ENCODE measurements at places on chromosomes 4 and X. TPM values are rescaled to one million over a fixed set of nuclear protein-coding genes. Genes with fewer than 3 reads are reported as not detected.

The CT47B1 gene
- polyA plus RNA-seq, result not detected

The TREX2 gene
- polyA plus RNA-seq, result 0.28 TPM

The CCDC120 gene
- polyA plus RNA-seq, result 3.6 TPM

The HPSE gene
- 2.2 TPM for polyA plus RNA-seq

The USP17L24 gene
- not detected for polyA plus RNA-seq

The TSPAN6 gene
- polyA plus RNA-seq, result 67.5 TPM

The SOX3 gene
- polyA plus RNA-seq, result 10.3 TPM

The ODAPH gene
- polyA plus RNA-seq, result not detected

The MAGEB10 gene
- polyA plus RNA-seq, result not detected

The LCORL gene
- polyA plus RNA-seq, result 18.0 TPM

The EVC2 gene
- polyA plus RNA-seq, result 3.4 TPM

The SMS gene
- polyA plus RNA-seq, result 246 TPM

The EGF gene
- 0.61 TPM for polyA plus RNA-seq

The UGT2B15 gene
- polyA plus RNA-seq, result not detected

The MAGEC2 gene
- not detected for polyA plus RNA-seq

The IL1RAPL1 gene
- not detected for polyA plus RNA-seq

The COX7B2 gene
- not detected for polyA plus RNA-seq

The CYBB gene
- 0.06 TPM for polyA plus RNA-seq

The ZXDB gene
- 2.5 TPM for polyA plus RNA-seq

The EMCN gene
- polyA plus RNA-seq, result not detected

The STOX2 gene
- 20.6 TPM for polyA plus RNA-seq

The CPE gene
- 8.8 TPM for polyA plus RNA-seq

The TTC29 gene
- 0.60 TPM for polyA plus RNA-seq

The GIMD1 gene
- polyA plus RNA-seq, result not detected

The KIT gene
- polyA plus RNA-seq, result 8.7 TPM

The NCAPG gene
- polyA plus RNA-seq, result 18.7 TPM

The SSX3 gene
- 0.28 TPM for polyA plus RNA-seq

The USP17L20 gene
- polyA plus RNA-seq, result not detected

The USP17L21 gene
- polyA plus RNA-seq, result not detected

The XAGE1A gene
- polyA plus RNA-seq, result not detected

The GC gene
- 0.38 TPM for polyA plus RNA-seq

The GAGE2A gene
- not detected for polyA plus RNA-seq

The RNF4 gene
- polyA plus RNA-seq, result 47.7 TPM

The RBM10 gene
- polyA plus RNA-seq, result 39.5 TPM

The STK32B gene
- 0.42 TPM for polyA plus RNA-seq

The ASB5 gene
- not detected for polyA plus RNA-seq

The PAK3 gene
- polyA plus RNA-seq, result 5.4 TPM

The GASK1B gene
- polyA plus RNA-seq, result not detected

The MAGEC3 gene
- not detected for polyA plus RNA-seq

The MRFAP1 gene
- polyA plus RNA-seq, result 288 TPM
